ENCODE measurements at places on chromosomes 6 and 20.

DNA sequence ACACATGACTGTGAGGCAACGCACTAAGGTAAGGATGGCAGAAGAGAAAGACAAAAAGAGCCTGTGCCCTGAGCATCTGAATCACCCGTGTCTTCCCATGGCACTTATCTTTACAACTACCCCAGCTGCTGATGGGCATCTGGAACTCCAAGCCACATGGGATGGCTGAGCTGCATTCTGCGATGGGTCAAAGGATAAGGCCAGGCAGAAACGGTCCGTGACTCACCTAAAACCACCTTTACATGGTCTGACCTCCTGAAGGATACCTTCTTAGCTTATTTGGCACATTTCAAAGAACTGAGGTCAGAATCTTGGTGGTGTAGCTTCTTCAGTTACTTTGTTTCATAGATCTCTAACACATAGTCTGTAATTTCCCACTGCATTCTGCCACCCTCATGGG is 99.7 kb downstream of the DNAH8 start:
- DNase-seq: no peak

- DNase-seq: no peak
These were observed 426.0 kb upstream of the SULF2 start for GRCh38 chr20:48211238-48211637.

DNA sequence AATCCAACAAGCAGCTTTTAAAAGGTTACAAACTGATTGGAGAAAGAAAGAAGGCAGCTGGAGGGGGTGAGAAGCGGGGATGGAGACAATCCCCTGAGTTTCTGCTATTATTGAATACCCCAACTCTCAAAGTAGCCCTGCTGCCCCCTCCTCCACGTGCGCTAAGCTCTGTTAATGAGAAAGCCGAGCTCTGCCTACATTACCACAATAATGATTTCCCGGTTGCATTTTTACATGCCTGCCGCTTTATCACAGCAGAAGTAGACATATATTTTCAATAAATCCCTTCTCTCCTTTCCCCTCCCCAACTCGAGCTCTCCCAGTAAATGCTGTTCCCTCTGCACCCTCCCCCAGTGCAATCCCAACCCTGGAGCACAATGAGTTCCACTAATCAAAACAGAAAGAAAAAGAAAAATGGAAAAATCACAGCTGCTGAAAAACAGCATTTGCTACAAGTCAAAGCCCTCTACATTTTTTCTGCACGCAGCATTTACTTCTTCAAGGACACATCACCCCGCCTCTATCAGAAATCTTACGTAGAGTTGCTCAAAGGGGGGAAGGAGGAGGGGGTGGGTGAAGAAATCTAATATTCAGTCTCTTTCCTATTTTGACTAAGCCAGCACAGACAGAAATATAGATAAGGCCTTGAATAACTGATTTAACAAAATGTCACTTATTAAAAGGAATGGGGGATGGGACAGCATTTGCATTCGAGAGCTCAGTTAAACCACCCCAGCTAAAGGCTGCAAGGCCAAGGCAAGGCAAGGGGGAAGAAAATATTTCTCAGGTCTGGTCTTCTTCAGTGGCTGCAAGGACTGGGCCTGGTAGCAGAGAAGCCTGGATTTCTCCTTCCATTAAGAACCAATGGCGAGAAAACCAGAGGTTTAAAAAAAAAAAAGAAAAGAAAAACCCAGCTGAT is 10.7 kb downstream of the TRERF1 start:
- DNase-seq: no peak

DNA sequence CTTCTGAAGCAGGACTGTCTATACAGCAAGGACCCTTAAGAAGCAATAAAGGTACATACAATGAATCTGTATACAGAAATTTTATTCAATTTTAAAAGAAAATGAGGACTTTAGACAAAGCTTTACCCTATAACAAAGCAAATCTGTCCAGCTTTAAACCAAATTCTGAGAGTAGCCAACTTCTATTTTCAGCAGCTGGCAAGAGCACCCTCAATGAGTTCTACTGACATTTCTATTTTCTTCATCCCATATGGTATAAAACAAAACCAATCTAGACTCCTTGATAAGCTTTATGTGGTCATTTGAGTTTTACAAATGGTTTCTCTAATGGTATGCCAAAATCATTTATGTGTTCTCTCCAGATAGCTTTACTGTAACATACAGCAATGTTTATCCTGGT is 12.7 kb downstream of the CPNE1 start:
- no peak for DNase-seq

- no peak for DNase-seq
These were observed 17.8 kb downstream of the SLC22A1 start for GRCh38 chr6:160139420-160139851.

- no peak for DNase-seq
These were observed 35.3 kb downstream of the DLGAP4 start for GRCh38 chr20:36341331-36342020.

GRCh38 chr6:164104432-164104831 is 689.9 kb downstream of the QKI start:
- no peak for DNase-seq

GRCh38 chr6:89032599-89032998 is 48.0 kb upstream of the PNRC1 start:
- no peak for DNase-seq

- DNase-seq: no peak
These were observed 1.1 kb upstream of the FOXQ1 start for GRCh38 chr6:1310628-1311399.
